ENCODE measurements at places on chromosomes 11 and 22.

DNA sequence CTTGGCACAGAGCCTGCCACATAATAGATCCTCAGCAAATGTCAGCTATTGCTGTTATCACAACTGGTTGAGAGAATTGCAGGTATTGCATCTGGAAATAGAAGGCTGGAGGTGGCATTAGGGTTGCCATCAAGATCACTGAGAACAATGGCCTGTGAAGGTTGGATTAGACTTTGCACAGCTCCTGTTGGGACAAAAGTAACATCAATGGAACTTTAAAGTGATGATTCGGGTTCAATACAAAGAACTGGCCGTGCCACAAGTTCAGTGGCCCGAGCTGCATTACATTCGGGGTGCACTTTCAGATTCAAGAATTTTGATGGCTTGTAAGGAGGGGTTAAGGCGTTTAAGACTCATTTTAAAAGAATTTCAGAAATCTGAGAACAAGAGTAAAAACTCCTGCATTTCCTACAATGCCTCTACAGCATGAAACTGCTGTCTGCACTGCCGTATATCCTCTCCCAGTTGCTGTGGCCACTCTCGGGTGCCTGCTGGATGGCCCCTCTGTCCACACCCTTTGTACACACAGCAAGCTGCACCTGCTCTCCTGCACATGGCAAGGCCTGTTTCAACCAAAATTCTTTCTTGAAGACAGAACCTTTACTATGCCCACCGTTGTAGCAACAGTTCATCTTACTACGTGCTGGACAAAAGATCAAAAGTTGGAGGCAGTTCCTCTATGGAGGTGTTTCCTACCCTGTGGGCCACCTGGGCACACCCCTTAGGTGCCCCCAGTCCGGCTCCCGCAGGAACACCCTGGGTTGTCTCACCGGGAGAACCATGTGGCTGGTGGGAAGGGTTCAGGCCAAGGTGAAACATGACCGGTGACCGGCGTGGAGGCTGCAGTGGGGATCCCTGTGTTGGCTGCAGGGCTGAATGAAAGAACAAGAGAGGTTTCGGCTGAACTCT lies 17.5 kb upstream of the SHANK2 start:
- no peak for DNase-seq

- no peak for DNase-seq
Measured at GRCh38 chr11:61543606-61544306, 35.2 kb downstream of the LRRC10B start.

- no peak for DNase-seq
Measured at GRCh38 chr11:80694385-80694784, 1253.6 kb upstream of the TENM4 start.

DNA sequence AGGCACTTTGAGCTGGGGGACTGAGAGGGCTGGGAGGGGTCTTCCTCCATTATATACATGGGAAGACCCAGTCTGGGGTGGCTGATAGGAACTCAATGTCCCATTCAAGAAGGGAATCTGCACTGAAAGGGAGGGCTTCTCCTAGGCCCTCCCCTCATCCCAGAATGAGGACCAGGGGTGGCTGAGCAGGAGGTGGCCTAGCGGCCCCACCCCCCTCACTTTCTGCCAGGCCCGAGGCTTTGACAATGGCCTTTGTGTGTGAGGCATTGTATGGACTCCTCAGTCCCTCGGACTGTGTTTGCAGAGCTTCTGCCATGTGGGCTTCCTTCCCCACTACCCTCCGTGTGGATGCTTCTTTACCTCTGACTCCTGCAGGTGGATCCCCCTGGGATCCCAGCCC lies 65.7 kb downstream of the NECTIN1 start:
- DNase-seq, result no peak

- no peak for DNase-seq
Measured at GRCh38 chr11:36558571-36559413, 9.0 kb upstream of the RAG1 start.
